ENCODE measurements at places on chromosomes 2 and 18. TPM values are rescaled to one million over a fixed set of nuclear protein-coding genes. Genes with fewer than 3 reads are reported as not detected.

DNA sequence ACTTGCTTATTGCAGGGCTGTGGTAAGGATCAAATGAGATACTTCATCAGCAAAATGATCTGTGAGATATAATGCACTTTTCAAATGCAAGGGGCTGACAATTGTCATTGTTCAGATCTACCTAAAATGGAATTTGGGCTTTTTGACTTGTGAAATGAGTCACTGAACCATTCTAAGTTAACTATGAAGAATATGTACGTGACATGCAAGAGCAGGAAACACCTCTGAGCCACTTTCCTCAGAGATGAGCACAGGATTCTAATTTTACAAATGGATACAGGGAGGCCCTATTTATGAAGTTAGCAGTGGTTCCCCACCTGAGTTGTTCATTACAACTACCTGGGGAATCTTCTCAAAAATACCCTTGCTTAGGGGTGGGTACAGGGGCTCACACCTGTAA, 26.7 kb downstream of the CTLA4 start:
- DNase-seq, result no peak

- DNase-seq, result no peak
These were observed 12.0 kb downstream of the KCNK3 start for GRCh38 chr2:26704441-26704977.

- no peak for DNase-seq
These were observed 3.8 kb upstream of the UGT1A5 start for GRCh38 chr2:233708942-233709341.

- no peak for DNase-seq
These were observed 7.1 kb downstream of the ZNF407 start for GRCh38 chr18:74604774-74605173.

DNA sequence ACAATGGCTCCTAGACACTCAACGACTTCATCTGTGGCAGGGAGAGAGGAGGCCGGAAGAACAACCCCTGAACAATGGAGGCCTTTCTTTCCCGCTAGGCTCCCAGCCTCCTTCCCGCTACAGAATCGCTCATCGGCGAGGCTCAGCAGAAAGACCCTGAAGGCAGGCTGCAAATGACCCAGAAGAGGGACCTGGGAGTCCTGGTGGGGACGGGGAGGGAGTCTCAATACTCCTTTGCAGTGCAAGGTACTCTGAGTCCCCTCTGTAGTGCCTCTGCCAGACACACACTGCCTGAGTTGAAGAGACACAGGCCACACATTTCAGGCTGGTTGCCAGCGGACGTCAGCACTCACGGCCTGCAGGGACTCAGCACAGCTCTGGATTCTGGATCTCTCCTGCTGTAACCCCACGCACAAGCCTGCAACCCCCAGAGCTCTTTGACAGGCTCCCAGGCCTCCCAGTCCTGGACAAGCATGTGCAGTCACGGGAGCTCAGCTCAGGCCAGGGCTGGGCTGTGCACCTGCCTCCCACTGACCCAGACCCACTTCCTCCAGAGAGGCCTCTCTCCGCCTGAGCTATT, 6.1 kb downstream of the GPR17 start:
- DNase-seq, result peak; percentile 79

DNA sequence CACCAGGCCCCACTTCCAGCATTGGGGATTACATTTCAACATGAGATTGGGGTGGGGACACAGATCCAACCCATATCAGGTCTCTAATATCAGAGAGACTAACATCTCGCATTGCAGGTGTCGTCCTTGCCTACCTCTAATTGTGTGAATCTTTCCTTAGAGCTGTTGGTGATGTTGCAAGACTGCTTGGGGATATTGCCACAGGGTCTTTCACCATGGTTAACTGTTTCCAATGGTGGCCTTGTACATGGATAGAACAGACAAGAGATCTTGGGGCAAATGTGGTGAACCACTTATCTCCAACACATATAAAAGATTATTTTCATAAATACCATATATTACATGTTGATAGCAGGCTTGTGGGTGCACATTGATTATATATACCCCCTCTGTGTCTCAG, 270.3 kb upstream of the LINC00305 start:
- DNase-seq, result no peak

DNA sequence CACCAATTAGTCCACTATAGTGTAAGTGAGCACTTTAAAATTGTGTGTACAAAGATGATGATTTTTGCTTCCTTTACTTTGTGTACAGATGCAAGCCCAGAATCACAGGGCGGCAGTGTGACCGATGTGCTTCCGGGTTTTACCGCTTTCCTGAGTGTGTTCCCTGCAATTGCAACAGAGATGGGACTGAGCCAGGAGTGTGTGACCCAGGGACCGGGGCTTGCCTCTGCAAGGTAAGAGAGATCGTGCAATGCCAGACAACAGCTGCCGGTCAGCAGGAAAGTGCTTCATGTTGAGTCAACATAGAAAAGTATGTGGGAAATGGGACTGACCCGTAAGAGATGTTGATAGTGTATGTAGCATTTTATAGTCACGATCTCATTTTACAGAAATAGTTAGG, 156.8 kb upstream of the TTC39C start:
- peak; percentile 75 for DNase-seq

DNA sequence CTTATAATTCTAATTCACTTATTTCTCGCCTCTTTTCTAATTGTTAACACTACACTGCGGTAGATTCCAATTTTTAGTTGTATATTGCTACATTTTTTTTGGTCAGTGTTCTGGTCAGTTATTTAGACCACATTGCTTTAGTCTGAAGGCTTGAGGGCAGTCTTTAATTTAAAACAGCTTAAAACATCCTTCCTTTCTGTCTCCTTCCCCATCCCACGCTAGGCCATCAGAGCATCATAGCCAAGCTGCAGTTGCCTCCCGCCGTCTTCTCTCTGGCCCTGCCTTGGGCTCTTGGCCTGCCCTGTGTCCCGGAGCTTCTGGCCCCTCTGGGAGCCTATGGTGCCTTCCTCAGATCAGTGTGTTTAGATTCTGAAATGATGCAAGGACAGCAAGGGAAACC, 52.6 kb upstream of the GLI2 start:
- no peak for DNase-seq

- no peak for DNase-seq
These were observed 4.3 kb upstream of the NAGK start for GRCh38 chr2:71064110-71064611.

The MAP3K2 gene
- 99.8 TPM for total RNA-seq

The TTN gene
- 11.3 TPM for total RNA-seq

The C2orf72 gene
- 0.50 TPM for total RNA-seq

The ARHGEF4 gene
- 24.3 TPM for total RNA-seq

The SKA1 gene
- 0.45 TPM for total RNA-seq

The GLI2 gene
- total RNA-seq, result 1.2 TPM

The C18orf32 gene
- 85.6 TPM for total RNA-seq

The TDRD15 gene
- not detected for total RNA-seq

Data from thyroid gland (tissue), 4 donors.